Suppressor macrophage treated with lipopolysaccharide for 4 hours (primary cell): ENCODE measurements at places on chromosomes 6 and 20.
A peak's percentile ranks its signal among the peaks of the same experiment; 100 is the strongest.

DNA sequence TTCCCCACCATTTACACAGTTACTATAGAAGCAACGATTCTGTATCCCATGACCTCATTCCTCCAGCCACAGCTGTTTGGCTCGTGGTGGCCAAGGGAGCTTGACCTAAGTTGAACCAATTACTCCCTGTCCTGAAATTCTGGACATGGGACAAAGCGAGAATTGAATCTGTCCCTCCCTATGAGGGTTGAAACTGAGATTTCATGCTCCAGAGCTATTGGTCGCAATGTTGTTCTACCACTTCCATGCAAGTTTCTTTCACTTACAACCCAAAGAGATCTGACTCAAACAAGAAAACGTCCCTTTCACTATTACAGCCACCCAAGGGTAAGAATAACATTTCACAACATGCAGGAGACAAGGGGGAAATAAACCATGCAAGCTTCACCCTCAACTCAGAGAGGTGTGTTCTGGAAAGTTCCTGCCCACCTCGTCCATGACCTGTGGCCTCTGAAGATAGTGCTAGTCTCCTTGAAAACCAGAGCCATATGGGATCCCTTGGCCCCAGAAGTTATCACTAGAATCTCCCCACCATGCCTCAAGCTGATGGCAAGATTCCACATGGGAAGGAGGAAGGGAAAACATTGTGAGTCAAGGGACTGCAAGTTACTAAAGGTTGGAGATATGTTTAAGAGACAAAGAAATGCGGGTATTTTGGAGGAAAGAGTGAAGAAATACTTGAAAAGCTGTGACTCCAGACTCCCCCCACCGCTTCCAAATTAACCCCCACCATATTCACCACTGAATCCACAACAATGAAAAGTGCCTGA is 74.5 kb upstream of the SRSF6 start:
- no peak for DNase-seq

GRCh38 chr6:157099912-157100593 is 223.3 kb downstream of the TMEM242 start:
- DNase-seq, result peak; percentile 70

DNA sequence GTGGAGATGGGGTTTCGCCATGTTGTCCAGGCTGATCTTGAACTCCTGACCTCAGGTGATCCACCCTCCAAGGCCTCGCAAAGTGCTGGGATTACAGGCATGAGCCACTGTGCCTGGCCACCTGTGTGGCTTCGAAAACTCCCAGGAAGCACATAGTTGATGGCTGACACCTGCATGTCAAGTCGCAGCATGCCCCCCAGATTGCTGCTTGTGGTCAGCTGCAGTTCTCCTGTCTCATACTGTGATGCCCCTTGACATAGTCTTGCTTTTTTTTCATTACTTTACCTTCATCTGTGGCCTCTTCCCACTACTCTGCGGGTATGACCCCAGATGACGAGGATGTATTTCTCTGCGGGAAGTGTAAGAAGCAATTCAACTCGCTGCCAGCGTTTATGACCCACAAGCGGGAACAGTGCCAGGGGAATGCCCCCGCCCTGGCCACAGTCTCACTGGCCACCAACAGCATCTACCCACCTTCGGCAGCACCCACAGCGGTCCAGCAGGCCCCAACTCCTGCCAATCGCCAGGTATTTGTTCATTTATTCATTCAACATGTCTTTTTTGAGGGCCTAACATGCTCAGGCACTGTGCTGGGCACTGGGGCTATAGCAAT is 13.1 kb downstream of the ZNF341 start:
- DNase-seq, result no peak

- peak; percentile 65 for DNase-seq
Measured at GRCh38 chr6:159595173-159595572, 97.9 kb downstream of the SOD2 start.

GRCh38 chr6:133613211-133613610 is 275.7 kb upstream of the TCF21 start:
- no peak for DNase-seq

- no peak for DNase-seq
Measured at GRCh38 chr6:37137201-37138090, 32.5 kb upstream of the PIM1 start.

DNA sequence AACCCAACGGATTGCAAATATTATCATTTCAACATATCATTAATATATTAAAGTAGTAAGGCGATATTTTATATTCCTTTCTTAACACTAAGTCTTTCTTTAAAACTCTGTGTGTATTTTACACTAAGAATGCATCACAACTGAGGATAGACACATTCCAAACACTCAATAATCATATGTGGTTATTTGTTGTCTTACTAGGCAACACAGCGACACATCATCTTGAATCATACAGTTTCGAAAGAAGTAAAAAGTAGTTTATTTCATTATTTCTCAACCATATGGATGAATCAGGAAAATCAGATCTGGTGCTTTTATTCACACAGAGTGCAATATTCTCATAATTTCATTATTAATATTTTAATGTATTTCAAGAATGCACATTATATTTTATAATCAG is 662.4 kb downstream of the EPHA7 start:
- peak; percentile 2 for DNase-seq

DNA sequence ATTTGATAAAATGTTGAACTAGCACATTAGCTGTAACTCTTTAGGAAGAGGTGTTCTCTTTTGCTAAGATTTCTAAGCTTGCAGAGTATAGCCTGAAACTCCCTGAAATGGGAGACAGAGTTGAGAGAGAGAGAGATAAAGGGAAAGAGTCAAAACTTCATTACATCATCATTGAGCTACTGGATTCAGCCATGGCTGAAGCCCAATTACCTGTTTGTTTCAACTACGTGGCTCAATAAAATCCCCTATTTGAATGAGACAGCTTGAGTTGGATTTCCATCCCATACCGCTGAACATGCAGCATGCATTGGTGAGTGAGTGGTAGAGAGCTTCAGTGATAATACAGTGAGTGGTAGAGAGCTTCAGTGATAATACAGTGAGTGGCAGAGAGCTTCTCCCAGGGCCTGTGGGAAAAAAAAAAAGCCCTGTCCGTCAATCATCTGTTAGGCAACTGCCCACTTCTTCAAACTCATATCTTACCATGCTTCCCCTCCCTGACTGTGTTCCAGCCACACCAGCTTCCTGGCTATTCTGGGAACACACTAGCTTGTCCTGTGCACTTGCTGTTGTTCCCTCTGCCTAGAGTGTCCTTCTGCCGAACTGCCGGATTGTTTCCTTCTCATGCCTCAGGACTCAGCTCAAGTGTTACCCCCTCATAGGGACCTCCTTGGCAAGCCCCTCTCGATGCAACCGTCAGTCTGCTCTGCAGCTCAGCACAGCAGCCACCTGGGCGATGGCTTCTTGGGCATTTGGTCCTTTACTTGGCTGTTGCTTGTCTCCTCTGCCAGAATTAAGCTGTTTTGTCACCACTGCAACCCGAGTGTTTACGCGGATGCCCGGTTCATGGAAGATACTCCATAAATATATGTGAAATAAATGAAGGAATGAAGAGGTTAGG is 91.3 kb upstream of the EYA2 start:
- DNase-seq, result peak; percentile 7

DNA sequence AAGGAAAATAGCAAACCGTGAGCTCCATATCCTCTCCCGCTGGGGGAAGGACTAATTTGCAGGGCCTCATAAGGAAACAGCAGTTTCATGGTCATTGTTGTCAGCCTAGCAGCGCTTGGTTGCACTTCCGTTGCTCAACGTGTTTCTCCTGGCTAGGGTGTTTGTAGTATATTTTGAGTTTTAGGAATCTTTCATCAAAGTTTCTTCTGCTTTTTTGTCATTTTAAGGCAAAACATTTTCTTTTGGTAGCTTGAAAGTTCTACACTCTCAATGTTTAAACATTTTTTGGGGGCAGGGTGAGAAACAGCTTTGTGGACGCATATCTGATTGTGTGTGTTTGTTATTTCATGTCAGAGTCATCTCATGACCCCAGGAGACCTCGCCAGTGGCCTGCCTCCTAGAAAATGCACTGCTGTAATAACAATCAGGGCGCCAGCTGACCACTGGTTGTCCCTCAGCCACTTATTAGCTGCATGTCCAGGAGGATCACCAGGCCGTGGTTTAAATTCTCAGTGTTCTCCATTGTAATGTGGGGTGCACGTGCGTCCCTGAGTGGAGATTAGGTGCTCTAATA is 20.6 kb downstream of the JARID2 start:
- peak; percentile 74 for DNase-seq

DNA sequence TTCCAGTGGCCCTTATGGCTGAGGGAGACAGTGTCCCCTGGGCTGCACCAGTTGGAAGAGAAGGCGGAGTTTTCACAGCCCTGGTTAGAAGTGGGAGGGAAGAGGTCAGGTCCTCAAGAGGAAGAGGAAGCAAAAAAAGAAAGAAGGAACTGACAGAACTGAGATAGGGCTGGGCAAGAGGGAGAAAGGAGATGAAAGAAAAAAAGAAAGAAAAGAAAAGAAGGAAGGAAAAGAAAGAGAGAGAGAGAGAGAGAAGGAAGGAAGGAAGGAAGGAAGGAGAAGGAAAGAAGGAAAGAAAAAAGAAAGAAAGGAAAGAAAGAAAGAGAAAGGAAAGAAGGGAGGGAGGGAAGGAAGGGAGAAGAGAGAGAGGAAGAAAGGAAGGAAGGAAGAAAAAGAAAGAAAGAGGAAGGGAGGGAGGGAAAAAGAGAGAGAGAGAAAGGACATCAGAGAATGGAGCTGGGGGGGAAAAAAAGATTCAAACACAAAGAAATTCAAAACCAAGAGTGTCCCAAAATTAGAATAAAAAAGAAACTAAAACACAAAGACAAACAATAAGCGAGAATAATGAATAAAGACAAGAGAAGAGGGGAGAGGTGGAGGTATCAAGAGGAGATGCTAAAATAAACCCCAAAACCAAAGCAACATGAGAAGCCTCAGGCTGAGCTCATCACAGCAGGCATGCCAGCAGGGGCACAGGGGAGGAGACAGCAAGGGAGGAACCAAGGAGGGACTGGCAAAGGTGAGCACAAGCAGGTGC is 5.3 kb upstream of the FUCA2 start:
- DNase-seq, result peak; percentile 46

- no peak for DNase-seq
Measured at GRCh38 chr20:52290569-52290968, 99.0 kb upstream of the ZFP64 start.
